ENCODE measurements at places on chromosomes 6 and 20.

DNA sequence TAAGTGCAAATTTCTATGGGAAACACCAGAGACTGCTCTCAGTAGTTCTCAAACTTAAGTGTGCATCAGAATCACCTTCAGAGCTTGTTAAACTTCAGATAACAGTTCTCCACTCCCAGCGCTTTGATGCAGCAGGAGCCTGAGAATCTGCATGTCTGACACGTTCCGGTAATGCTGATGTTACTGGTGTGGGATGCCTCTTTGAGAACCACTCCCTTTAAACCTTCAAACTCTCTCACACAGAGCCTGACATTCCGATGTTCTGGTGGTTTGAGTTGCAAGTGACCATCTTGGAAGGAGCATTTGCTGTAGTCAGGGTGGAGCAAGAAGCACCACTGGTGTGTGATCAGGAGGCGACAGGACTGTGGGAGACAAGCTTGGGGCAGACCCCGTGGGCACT, 57.9 kb downstream of the OTOR start:
- H3K4me1 ChIP-seq = no peaks in the 10 kb centered on the region
- H3K36me3 ChIP-seq = no peaks in the 10 kb centered on the region
- no peak overlapping the region for H3K27ac ChIP-seq
- no peak overlapping the region for H3K4me3 ChIP-seq
- peaks cover 15% of the 10 kb centered on the region for H3K27me3 ChIP-seq
- no peak for DNase-seq

DNA sequence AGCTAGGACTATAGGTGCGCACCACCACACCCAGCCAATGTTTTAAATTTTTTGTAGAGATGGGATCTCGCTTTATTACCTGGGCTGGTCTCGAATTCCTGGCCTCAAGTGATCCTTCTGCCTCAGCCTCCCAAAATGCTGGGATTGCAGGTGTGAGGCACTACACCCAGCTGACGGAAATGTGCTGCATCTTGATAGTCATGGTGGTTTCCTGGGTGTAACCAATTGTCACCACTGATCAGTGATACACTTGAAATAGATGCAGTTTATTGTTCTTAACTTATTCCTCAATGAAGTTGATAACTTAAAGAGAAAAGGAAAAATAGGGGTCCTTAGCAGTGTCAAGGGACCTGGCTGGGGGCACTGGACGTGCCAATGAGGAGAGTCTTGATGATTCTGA, 92.4 kb downstream of the PPP1R14C start:
- no peak overlapping the region for H3K27ac ChIP-seq
- no peak for DNase-seq
- H3K4me1 ChIP-seq = peaks cover 23% of the 10 kb centered on the region

- DNase-seq = no peak
- H3K4me3 ChIP-seq = no peak overlapping the region
- H3K27ac ChIP-seq = no peak overlapping the region
- H3K4me1 ChIP-seq = no peaks in the 10 kb centered on the region
Measured at GRCh38 chr6:91506509-91506908, 919.6 kb upstream of the MAP3K7 start.

DNA sequence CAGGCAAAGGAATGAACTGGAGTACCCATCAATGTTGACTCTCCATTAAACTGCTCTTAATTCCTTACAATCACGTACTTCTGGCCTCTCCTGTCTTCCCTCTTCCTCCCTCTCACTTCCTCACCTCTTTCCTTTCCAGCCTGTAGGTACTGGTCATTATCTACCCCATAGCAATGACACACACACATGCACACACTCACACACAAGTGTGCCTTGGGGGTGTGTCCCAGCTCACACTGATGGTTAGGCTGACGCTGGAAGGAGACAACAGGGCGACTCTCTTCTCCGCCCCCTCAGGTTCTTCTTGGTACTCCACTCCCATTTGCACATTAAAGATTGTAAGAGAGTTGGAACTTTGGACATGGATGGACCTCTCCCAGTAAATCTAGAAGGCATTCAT, 14.0 kb upstream of the SERPINB9 start:
- no peaks in the 10 kb centered on the region for H3K36me3 ChIP-seq
- H3K27ac ChIP-seq = no peak overlapping the region
- no peak for DNase-seq
- no peaks in the 10 kb centered on the region for H3K4me1 ChIP-seq
- no peak overlapping the region for H3K4me3 ChIP-seq

GRCh38 chr6:38715016-38715689, at the start of gene DNAH8:
DNAH8 (plus strand) TSS chr6:38715311; CDS start chr6:38722810, 7,499 bp downstream.
- H3K27me3 ChIP-seq = peaks cover 10% of the 10 kb centered on the region
- no peak within 1 kb of the TSS for H3K27ac ChIP-seq
- H3K4me1 ChIP-seq = no peaks in the 10 kb centered on the region

- no peaks in the 10 kb centered on the region for H3K27me3 ChIP-seq
- H3K4me3 ChIP-seq = no peak overlapping the region
- peaks cover 18% of the 10 kb centered on the region for H3K4me1 ChIP-seq
Measured at GRCh38 chr6:160360955-160361354, 12.8 kb downstream of the SLC22A3 start.

DNA sequence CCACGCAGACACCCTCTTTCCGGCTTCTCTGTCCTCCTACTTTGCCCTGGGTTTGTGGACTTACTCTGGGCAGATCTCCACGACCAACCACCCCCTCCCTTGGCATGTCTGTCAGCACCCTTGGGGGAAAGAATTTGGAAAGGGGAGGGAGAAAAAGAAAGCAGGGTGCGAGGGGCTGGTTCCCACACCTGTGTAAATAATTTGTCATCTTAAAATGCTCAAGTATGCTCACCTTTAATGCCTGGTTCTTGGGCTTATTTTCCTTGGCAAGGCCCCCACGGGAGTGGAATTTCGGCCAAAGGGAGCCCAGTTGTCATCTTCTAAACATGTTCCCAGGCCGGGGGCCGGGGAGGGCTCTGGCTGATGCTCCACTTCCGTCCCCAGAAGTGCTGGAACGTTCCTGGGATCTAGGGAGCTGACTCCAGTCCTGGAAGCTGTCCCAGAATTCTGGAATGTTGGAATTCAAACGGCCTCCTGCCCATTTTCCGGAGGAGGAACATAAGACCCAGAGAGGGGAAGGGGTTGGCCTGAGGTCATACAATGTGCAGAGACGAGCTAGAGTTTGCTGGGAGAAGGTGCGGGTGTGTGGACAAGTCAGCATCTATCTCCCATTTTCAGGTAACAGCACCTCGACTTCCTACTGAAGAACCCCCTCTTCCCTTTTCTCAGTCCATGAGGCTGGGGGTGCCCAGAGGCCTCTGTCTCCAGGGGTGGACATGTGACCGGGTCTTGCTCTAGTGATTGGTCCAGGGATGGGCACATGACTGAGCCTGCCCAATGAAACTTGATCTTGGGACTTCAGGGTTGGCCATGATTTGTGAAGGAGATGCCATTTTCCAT, 122.3 kb downstream of the CEBPB start:
- no peaks in the 10 kb centered on the region for H3K27me3 ChIP-seq
- H3K27ac ChIP-seq = peak overlapping the region; percentile 20
- no peaks in the 10 kb centered on the region for H3K36me3 ChIP-seq
- peaks cover 12% of the 10 kb centered on the region for H3K4me1 ChIP-seq
- no peak overlapping the region for H3K4me3 ChIP-seq

DNA sequence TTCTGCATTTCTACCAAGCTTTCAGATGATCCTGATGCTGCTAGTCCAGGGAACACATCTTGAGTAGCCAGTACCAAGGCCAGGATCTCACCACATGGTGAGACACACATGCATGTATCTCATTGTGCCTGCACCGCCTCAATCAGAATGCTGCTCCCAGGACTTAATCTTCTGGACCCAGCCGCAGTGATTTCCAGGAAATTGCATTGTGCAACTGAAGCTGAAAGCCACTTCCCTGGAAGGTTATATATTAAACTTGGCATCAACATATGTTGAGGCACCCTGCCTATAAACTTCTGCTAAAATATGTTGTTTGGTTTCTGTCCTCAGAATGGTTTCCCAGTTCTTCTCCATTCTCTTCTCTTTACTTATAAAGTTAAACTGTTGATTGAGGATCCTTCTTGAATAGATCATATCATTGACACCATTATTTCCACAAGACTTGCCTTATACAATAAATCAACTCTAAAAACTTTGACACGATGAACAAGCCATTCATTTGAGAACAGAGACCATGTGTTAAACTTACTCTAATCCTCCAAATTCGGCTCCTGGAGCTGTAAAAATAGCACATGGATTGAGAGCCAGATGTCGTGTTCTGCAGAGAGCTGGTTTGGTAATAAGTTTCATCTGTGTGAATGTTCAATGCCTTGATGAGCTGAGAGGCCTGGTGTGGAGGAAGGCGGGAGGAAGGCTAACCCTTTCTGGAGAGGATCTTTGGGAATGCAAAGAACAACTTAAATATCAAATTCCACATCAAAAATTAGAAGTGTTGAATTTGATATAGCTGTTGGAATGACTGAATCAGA, 65.0 kb upstream of the PCSK2 start:
- H3K27me3 ChIP-seq = no peaks in the 10 kb centered on the region
- DNase-seq = no peak
- H3K36me3 ChIP-seq = no peaks in the 10 kb centered on the region
- no peak overlapping the region for H3K4me3 ChIP-seq
- no peak overlapping the region for H3K27ac ChIP-seq

GRCh38 chr6:30960907-30961673, 20.3 kb downstream of the MUCL3 start:
- H3K4me3 ChIP-seq = no peak overlapping the region
- no peaks in the 10 kb centered on the region for H3K4me1 ChIP-seq
- no peak overlapping the region for H3K27ac ChIP-seq

Data from psoas muscle (tissue), 8 donors.